Dorsolateral prefrontal cortex (tissue), 122 donors: ENCODE measurements at places on chromosomes 4 and X.

- DNase-seq, result peak; percentile 83
Observed at GRCh38 chrX:47619486-47620302, at the start of gene SYN1. Gene SYN1, minus strand, starts transcription at chrX:47619857. Its CDS starts 129 bp downstream, at chrX:47619728.

DNA sequence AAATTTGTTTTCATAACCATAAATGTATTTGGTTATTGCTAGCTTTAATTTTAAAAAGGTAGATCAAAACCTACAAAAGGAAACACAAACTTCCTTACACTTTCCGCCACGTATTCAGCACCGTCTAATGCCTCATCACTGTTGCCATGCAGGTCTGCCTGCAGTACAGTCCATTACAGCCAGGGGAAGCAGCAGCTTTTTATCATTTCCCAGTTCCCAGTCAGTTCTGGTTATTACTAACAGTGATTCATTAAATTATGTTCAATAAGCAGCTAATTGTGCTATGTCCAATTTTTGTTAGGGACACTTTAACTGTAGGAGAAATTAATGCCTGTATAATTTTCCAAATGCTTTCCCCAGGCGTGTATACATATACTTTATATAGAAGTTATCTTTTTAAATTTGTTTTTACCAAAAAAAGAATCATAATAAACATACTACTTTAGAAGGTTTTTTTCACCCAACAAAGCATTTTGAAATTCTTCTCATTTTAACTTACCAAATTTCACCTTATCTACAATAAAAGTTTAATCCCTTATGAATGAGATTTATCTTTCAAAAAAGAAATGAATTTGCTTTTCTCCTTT is 93.3 kb downstream of the ANXA3 start:
- DNase-seq, result no peak

DNA sequence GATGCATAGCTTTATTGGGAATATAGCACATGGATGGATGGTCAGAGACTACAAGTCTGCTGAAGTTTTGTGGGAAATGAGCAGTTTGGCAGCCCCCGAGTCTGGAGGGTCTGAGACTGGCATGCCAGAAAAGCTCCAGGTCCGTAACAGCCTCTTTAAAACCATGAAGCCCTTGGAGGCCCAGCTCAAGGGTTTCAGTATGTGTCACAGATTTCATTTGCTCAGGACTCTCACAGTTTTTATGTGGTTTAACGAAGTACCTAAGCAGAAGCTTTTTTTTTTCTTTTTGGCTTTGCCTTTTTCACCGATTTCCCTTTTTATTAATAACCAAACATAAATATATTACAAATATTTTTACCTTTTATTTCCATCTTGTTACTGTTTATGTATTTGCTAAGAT is 30.6 kb upstream of the TMEM184C start:
- no peak for DNase-seq

DNA sequence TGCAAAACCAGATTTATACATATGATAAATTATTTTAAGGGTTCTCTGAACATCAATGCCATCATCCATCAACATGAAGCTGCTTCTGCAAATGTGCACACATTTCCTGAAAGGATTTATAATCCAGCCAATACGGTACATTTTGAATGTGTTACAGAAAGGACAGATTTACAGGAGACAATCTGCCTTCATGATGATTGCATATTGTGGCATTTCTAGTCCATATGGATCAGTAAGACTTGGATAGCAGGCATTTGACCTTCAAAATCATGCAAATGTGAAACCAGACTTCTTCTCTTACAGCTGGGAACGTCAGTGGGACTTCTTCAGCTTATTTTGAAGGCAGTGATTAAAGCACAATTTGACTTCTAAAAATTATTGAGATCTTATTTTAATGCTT is 217.3 kb upstream of the GK2 start:
- no peak for DNase-seq

GRCh38 chr4:138979742-138980141 is 35.8 kb upstream of the NOCT start:
- DNase-seq, result no peak

GRCh38 chrX:28651186-28651585 is 63.9 kb downstream of the IL1RAPL1 start:
- DNase-seq, result no peak

DNA sequence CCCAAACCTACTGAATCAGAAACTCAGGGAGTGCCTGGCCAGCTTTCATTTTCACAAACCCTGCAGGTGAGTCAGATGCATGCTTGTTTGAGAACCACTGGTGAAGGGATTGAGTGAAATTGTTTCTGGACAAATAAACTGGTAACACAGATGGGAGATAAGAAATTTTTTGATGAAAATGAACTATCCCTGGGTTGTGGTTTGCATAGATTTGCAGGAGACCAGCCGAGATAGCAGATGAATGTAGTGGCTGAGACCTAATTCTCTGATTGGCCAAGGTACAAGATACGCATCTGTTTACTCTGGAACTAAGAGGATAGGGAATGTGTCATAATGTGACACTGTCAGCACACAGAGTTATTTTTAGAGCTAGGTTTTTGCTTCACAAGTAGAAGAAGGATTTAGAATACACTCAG is 117.8 kb upstream of the NOCT start:
- DNase-seq, result no peak

DNA sequence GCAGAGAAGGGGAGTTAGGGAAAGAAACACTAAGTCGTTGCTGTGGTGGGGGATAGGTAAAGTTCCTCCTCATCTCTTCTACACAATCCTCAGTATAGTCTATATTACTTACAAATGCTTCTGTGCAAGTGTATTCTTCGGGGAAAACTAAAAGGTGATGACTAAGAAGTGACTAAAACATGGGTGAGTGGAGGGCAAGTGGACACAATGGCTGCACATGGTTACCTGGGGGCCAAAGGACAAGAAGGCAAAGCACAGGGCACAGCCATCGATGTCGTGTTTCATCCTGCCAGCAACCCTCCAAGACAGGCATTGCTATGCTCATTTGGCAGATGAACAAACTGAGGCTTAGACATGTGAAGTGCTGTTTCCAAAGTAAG is 35.5 kb upstream of the CCKAR start:
- DNase-seq, result no peak

GRCh38 chr4:165190591-165191347 is 16.6 kb upstream of the KLHL2 start:
- DNase-seq, result no peak

DNA sequence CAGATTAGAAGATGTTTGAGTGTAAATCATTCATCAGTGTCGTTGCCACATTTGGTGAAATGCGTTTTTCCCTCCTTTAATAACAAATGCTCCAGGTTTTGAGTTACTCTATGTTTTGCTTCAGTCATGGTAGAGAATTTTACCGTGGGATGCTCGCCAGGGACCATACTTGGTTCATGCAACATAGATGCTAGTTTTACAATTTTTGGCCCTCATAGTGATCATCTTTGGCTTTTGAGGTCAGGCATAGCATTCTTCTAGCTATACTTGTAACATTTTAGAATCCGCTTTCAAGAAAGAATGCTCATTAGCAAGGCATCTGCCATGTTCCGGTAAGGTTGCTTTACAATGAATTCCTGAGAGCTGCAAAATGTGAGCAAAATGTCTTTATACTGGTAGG is 147.2 kb downstream of the SPCS3 start:
- DNase-seq, result no peak

DNA sequence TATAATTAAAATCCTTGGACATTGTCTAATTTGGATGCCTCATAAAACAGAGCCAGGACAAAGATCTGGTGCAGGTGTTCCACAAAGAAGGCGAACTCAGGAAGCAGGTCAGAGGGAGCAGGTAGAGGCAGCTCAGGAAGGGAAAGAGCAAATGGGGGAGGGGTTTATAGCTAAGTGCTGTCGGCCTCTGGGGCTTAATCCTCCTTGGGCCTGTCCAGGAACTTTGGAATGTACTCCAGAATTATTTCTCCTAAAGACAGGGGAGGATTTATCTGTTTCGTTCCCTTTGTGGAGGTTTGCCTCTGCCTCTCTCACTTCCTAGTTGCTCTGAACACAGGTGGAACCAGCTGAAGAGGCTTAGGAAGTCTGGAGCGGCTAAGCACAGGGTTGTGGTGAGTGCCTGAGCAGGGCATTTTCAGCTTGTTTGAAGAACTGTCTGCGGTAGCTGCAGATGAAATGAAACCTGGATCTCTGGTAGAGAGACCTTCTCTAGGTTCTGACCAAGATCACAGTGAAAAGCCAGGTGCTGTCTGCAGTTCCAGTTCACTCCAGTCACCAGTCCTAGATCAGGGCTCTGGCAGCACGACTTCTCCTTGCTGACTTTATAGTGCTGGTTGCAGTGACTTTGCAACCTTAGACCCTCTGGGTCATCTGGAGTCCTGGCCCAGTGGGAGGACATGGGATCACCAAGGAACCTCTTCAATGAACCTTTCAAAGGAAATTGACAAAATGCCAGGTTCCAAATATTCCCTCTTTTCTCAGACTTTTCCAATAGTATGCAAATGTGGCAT is 519.2 kb downstream of the PCDH10 start:
- DNase-seq, result no peak

- no peak for DNase-seq
Observed at GRCh38 chrX:133306316-133306715, 88.2 kb upstream of the TFDP3 start.

DNA sequence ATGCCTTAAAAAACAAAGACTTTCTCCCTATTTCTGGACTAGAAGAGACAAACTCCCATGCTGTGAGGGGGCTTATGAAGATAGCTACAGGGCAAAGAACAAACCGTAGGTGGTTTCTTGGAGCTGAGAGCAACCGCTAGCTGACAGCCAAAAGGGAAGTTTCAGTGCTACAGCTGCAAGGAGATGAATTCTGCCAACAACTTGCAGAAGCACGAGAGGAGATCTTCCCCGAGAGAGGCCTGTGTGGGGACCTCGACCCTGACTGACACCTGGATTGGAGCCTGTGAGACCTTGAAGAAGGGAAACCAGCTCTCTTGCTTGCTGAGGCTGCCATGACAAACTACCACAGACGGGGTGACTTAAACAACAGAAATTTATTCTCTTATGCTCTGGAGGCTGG is 183.8 kb upstream of the VCX3A start:
- no peak for DNase-seq

GRCh38 chr4:110515676-110516075 is 39.7 kb downstream of the ENPEP start:
- DNase-seq, result no peak

- DNase-seq, result no peak
Observed at GRCh38 chr4:86821151-86821550, 28.0 kb downstream of the SLC10A6 start.

GRCh38 chrX:84182516-84182915 is 5.5 kb downstream of the RPS6KA6 start:
- DNase-seq, result no peak
